ENCODE measurements at places on chromosomes 3 and 15.

GRCh38 chr15:51793521-51794305 lies 35.7 kb upstream of the TMOD3 start:
- no peak for DNase-seq

GRCh38 chr15:53586799-53587198 lies 172.7 kb downstream of the WDR72 start:
- no peak for DNase-seq

DNA sequence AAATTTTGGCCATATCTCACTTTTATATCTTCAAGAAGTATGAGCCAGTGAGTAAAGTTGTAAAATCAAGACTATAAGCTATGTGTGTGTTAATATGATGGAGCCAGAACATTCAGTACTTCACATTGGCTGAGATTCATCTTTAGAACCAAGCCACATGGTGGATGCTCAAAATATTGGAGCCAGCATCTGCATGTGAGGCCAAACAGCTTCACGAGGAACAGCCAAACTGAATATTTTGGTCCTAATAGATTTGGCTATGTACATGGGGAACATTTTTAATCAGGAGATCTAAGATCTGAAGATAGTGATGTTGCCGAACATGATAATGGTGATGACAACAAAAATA lies 1089.8 kb downstream of the TUSC7 start:
- no peak for DNase-seq

DNA sequence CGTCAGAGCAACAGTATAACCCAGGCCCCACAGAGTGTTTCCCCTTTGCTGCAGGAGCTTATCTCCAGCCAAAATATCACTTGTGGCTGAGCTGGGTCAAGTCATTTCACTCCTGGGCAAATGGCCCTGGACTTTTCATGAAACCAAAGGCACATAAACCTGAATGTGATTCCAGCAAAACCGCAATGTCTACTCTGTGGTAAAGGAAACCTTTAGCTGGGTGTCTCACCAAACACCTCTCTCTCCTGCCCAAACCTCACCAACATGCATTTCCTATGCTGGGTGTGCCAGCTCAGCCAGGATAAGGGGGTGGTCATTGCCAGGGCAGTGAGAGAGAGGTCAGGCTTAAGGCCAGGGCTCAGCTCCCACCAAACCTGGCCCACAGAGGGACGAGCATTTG lies 67.4 kb downstream of the GTPBP8 start:
- no peak for DNase-seq

GRCh38 chr3:25035526-25035925 lies 392.5 kb upstream of the RARB start:
- no peak for DNase-seq

DNA sequence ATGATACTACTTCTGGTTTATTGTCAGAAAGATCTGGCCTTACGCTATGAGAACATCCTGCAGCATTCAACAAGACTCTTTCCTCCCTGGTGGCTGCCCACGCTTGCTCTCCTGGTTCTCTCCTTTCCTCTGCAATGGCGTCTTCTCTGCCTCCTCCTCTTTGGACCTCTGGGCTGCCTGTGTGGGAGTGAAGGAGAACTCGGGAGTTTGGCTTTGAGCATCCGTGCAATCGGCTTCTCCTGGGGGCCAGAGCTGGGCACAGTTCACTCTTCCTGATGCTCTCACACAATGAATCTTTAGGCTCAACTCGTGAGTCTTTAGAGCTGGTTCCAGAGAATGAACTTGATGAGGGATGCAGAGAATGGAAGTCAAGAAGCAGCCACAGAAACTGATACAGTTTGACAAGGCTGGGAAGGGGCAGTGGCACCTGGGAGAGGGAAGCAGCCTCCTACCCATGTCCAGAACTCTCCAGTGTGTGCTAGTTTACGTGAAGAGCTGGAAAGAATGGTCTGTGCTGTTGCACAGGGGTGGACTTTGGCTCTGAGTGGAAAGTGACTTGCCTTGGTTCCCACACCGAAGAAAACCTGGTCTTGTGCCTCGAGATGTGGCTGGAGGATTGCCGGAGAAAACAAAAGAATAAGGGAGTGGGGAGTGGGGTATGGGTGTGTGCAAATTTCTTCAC lies 37.9 kb downstream of the RPLP1 start:
- no peak for DNase-seq

DNA sequence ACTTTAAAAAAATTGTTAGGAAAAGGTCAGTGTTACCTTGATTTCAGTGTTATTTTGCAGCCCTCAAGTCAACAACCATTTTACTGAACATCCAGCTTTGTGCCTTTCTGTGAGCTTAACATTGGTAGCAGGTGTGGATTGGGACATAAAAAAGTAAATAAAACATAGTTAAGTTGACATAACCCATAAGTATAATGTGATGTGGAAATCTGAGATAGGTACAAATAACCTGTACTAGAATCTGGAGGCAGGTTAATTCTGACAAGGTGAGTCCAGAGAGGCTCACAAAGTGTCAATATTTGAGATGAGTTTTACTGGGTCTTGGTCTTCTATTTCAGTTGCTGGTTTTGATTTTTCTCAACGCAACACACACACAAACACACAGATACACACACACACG lies 151.3 kb downstream of the LPP start:
- DNase-seq = no peak

DNA sequence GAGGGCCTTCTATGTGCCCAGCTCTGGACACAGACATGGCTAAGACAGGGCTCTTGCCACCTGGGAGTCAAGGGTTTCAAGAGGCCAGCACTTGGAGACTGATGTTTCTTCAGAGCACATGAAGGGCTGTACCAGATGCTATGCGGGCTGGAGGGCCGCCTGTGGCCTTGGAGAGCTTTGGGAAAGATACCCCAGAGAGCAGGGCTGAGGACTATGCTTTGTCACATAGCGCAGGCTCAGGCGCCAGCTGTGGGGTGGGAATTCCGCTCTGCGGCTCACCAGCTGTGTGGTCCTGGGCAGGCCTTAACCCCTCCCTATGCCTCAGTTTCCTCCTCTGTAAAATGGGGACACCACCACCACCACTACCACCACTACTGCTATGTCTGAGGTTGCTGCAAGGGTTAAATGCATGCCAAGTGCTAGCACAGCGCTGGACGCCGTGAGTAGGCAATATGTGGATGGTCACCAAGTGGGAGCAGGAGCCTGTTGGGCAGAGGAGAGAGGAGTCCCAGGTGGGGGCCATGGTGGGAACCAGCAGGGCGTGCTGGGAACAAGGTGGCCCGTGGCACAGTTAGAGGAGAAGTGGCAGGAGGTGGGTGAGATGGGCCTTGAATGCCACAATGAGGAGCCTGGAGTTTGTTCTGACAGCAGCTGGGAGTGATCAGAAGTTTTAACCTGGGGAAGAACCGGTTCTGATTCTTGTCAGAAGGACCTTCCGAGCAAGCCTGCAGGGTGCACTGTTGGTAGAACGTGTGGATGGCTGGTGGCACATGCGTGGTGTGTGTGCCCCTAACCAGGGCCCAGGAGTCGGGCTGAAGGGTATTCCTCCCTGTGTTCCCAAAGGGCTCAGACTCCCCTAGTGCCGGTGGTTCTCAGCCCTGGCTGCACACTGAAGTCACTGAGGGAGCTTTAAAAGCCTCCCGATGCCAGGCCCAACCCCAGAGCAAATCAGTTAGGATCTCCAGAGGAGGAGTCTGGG lies 41.7 kb downstream of the FEM1B start:
- DNase-seq = no peak

DNA sequence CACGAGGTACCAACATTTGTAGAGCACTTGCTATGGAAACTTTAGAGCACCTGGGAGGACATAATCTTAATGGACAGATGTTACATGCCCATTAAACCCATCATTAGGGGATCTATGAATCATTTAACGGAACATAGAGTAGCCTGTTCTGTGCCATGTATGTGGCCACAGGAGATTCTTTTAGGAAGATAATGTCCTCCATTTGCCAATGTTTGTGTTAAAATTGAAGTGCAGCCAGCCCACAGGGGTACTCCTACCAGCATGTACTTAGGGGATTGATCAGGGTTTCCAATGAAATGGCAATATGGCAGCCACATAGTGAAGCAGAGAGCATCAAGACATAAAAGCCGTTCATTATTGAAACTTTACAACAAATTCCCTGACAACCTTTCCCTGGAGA lies 70.7 kb downstream of the TNIK start:
- DNase-seq = no peak

- DNase-seq = no peak
These were observed 172.2 kb downstream of the LPP start for GRCh38 chr3:188326111-188326510.

DNA sequence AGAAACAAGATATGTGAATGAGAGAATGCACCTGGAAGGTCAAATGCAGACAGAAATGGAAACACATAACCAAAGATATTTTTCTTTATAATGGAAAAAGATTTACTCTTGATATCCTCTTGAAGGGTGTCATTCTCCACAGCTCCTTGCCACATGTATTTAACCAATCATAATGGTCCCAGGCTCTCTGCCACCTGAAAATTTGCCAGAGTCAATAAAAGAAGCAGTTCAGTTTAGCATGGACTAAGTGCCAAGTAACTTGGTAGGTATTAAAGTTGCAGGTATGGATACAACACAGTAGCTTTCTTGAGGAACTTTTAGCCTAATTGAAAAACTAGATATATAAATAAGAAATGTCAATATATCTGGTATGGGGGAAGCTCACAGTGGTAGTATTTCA lies 33.5 kb downstream of the TUSC7 start:
- DNase-seq = no peak

- DNase-seq = no peak
These were observed 112.2 kb upstream of the FAN1 start for GRCh38 chr15:30791239-30792175.

DNA sequence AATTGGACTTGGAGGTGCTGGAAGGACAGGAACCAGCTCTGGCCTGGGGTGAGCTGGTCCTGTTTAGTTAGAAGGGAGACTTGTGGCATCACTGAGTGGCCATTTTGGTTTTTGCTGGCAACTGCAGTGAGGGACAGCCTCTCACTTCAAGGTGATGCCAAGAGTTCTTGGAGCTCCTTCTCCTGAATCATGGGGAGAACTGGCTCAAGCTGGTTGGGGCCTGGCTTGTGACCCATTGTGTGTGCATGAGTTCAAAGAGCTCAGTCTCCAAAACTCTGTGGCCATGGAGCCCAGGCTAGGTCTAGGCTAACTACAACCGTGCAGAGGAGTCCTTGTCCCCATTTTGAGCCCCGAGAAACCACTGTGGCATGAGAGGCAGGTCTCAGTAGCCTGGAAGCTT lies 60.1 kb upstream of the ZNF148 start:
- DNase-seq = no peak

GRCh38 chr3:39519103-39519502 lies 51.6 kb downstream of the MOBP start:
- no peak for DNase-seq

DNA sequence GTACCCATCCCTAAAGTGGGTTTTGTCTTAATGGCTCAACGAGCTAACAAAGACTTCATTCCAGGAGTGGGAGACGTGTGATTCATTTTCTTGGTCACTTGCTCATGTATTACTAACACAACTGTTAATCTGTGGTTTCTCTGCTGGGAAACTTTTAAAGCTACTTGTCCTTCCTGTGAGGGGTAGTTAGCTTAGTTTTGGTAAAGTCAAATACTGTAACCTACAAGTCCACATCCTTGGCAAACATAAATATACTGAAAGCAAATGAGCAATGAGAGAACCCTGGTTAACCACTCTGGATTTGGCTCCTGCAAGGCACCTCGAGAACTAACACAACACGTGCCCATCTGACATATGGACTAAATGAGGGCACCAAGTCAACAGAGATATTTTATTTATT lies 19.9 kb downstream of the NOX5 start:
- DNase-seq = no peak

DNA sequence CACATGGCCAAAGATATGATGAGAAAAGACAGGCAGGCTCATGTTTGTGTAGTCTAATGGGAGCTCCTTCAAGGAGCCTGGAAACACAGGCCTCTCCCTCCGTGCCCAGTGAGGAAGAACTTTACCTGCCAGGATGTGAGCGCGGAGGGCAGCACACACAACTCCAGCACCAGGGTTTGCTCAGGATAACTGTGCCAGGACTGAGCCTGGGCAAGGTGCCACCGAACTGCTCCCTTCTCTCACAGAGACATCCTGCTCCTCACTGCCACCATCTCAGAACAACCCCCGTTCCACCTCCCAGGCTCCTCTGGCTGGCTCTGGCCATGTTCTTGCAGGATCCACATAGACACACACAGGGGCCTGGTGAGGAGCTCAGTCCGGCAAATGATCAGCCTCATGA lies 87.4 kb downstream of the NUP210 start:
- DNase-seq = no peak

GRCh38 chr3:133535971-133536881 lies 37.3 kb upstream of the CDV3 start:
- no peak for DNase-seq

GRCh38 chr15:81504170-81504905 lies 130.3 kb upstream of the TMC3 start:
- no peak for DNase-seq

GRCh38 chr3:24388159-24388558 lies 106.5 kb downstream of the THRB start:
- no peak for DNase-seq

GRCh38 chr3:70518356-70518755 lies 205.9 kb upstream of the MDFIC2 start:
- DNase-seq = no peak

DNA sequence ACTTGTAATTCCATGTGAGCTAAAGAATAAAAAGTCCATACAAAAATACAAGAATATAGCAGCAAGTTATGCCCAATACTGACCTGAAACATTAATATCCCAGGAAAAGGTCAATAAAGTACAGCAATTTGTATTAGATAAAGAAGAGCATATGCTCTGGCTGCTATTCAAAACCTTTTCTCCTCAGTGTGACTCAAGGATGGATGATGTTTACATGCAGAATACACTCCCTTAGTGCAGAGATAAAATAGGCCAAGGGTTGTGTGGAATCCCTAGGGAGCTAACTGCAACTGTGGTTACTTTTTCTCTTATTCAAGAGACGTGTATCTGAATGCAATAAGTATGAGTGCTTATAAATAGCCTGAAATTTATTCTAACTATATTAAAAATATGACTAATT lies 78.7 kb downstream of the SLC9A9 start:
- DNase-seq = no peak

DNA sequence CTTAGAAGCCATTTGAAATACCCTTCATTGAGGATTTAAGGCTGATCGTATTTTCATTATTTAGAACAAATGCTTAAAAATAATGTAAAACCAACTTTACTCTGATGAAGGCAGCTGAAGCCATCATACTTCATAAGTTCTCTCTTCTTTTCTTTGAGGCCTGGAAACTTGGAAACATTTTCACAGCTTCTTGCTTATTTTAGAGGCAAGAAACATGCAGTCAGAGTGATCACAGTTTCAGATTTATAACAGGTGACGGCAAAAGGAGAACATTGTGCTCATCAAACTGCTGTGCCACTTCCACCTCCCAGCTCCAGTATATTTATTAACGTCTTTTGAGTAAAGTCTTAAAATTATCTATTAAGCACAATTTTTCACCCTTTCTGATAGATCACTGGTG lies 376.1 kb downstream of the PTPRG start:
- no peak for DNase-seq
